ENCODE measurements at places on chromosomes 4 and X.

GRCh38 chrX:24232796-24233195 lies 81.1 kb downstream of the SUPT20HL2 start:
- no peak for DNase-seq

DNA sequence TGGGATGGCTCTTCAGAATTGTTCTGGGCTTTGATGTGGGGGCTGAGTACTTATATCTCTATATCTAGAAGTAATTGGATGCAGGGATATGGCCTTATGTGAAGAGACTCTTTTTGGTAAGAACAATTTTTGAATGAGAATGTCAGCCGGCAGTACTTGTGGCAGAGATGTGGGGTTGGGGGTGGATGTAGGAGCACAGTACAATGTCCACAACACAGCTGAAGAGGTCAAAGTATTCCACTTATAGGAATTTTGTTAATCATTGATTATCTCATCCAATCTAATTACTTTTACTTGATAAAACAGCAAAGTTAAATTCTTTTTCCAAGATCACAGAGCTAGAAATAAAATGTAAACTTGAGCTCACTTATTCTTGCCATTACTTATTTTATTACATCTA lies 391.4 kb downstream of the TEX13C start:
- no peak for DNase-seq

- DNase-seq: no peak
Measured at GRCh38 chr4:74081035-74081434, 18.0 kb downstream of the CXCL2 start.

DNA sequence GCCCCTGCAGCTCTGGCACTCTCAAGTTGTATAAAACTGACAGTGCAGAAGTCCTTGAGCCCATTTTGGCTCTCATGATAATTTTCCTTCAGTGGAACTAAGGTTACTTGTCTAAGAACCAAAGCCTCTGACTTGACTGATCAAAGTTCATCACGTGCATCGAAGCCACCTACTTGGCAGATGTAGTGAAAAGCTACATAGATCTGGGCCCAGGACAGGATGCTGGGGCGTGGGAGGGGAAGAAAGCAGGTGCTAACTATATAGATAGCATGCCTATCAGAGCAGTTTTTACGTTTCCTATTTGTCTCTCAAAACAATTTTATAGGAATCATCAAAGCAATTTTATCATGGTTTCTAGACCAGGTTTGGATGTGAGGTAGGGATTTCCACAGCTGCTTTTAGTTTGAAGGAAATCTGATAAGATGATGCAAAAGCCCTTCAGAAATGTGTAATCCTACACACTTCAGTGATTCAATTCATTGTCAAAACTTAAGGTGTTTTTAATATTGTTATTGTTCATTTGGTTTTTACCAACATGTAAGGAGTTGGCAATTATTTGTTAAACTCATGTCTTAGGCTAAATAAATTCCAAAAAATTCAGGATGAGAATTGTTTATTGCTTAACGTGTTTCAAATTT lies 1.2 kb upstream of the CD40LG start:
- peak; percentile 79 for DNase-seq

DNA sequence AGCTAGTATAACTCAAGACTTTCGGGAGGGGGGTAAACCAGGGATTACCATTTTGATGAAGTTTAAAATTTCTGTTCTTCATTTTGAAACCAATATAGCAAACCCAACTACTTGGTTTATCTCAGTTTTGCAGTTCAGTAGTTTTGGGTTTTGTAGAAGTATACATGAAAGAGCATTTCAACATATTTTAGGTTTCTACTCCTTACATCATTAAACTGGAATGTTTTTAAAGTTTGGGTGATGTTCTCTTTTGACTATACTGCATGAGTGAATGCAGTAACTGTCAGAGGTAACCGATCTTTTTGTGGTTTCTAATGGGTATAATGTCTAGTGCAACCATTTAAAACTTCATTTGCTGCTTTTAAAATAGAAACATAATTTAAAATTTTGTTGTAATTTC lies 248.3 kb upstream of the MAD2L1 start:
- no peak for DNase-seq

- DNase-seq: no peak
Measured at GRCh38 chrX:71439420-71439819, 73.3 kb downstream of the TAF1 start.

GRCh38 chr4:22170353-22170752 lies 221.8 kb upstream of the KCNIP4 start:
- DNase-seq: no peak
